Activated CD8-positive, alpha-beta memory T cell treated with anti-CD3 and anti-CD28 coated beads, Interleukin-2, amount 10 ng/mL, durations not matched to agents 7 days and 5 days (primary cell): ENCODE measurements at places on chromosomes 5 and 9.

DNA sequence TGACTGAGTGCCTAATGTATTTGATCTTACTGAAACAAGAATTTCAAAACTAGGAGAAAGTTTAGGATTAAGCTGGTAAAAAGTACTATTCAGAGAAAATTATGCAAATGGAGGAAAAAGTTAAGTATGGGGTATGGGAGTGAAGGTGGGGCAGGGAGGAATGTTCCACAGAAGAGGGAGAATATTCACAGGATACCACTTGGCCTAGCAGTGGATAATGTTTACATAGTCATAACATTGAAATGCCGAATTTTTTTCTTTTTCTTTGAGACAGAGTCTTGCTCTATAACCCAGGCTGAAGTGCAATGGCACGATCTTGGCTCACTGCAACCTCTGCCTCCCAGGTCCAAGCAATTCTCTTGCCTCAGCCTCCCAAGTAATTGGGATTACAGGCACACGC is 61.2 kb upstream of the LMNB1 start:
- no peak for DNase-seq

DNA sequence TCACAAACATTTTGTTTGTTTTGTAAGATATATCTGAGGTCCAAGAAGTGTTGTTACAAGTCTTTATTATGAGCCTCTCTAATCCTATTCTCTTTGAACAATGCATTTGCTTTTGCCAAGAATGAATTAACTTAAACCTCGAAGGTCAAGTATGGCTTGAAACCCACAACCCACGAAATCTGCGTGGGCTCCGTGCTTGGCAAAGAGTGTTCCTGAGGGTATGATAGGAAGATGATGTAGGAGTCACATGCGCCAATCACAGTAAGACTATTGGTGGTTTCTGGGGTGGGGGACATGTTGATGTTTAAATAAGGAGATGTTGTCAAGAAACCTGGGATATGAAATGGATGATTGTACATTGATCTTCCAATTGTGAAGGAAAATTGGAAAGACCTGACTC is 330.8 kb upstream of the RFX3 start:
- no peak for DNase-seq

- no peak for DNase-seq
Measured at GRCh38 chr9:6669881-6670280, 24.4 kb upstream of the GLDC start.

DNA sequence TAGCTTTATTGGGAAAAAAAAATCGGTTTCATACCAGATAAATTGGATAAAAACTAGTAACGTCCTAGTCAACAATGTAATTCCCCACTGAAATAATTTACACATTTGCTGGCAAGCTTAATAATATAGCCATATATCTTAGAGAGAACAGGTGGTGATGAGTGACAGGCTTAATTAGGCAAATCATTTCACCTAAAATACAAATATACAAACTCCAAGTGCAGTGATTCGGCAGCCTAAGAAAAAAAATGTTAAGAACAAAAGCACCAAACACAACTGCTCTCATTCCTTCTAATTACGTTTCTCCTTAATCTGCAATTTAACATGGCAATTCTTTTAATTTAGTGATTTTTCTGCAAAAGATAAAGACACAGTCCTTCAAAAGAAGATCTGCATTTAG is 56.0 kb upstream of the SLC25A51 start:
- no peak for DNase-seq

DNA sequence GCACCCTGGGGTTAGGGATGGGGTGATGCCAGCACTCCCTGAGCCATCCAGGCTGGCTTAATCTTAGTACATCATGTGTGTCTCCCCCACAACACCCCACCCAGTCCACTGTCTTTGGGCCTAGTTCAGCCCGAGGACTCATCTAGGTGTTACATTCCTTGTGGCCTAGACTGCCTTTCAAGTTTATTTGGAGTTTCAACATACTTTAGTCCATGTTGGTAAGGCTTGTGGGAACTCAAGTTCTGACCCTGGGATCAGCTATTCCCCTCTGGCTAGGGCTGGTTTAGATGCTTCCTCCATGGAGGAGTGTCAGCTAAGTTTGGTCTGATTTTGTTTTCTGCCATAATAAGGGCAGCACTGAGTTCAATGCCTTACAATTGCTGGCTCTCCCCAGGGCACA is 302.4 kb downstream of the SMARCA2 start:
- no peak for DNase-seq

- DNase-seq: peak; percentile 56
Measured at GRCh38 chr5:157076558-157076957, 17.6 kb upstream of the HAVCR1 start.

DNA sequence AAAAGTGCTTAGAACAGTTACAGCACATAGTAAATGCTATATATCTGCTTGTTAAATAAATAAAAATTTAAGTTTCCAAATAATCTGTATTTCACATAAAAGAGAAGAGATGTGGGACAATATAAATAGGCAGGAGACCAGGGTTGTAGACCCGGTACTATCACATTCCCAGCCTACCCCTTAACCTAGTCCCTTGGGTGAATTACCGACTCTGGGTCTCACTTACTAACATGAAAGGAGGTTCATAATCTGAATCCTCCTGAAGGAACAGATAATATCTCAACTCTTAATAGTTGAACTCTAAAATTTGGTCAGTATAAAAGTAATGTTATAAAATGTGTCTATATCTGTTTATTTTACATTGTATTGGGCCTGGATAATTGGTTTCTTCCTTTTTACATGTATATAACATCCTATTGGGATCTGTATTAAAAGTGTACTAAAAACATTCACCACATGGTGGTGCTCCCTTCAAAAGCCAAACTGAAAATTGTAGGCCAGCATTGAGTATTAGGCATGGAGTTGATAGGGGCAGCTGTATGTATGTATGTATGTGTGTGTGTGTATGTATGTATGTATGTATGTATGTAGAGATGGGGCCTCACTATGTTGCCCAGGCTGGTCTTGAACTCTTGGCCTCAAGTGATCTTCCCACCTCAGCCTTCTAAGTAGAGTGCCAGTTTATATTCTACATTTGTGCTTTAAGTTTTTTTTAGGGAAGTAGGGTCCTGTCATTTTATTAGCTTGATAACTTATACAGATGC is 64.2 kb upstream of the ABL1 start:
- DNase-seq: no peak

GRCh38 chr5:77133061-77133758 is 46.1 kb upstream of the ZBED3 start:
- no peak for DNase-seq

DNA sequence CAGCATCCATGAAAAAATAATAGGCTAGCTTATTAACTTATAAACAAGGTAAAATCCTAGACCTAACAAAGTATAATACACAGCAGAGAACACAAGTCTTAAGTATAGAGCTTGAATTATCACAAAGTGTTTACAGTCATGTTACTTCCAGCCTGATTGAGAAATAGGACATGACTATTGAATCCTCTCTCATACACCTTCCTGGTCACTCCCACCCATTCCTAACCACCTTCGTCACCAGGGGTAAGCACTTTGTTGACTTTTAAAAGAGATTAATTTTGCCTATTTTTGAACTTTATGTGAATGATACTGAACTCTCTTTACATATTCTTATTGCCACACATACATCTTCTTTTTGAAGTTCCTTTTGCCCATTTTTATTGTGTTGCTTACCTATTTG is 325.8 kb downstream of the PJA2 start:
- no peak for DNase-seq

DNA sequence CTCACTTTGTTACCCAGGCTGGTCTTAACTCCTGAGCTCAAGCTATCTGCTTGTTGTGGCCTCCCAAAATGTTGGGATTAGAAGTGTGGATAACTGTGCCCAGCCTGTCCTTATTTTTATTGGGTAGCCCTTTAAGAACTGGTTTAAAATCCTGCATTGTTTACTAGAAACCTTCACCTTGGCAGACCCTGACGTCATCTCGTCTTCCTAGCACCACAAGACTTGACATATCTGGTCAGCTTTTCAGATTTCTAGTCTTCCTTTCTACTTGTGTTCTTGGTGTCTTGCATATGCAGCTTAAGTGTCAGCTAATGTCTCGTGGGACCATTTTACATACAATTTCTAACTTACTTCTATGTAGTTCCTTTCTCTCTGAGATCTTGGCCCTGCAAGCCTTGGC is 258.9 kb downstream of the IZUMO3 start:
- DNase-seq: no peak

- DNase-seq: no peak
Measured at GRCh38 chr9:77514886-77515711, 133.0 kb downstream of the GNA14 start.

DNA sequence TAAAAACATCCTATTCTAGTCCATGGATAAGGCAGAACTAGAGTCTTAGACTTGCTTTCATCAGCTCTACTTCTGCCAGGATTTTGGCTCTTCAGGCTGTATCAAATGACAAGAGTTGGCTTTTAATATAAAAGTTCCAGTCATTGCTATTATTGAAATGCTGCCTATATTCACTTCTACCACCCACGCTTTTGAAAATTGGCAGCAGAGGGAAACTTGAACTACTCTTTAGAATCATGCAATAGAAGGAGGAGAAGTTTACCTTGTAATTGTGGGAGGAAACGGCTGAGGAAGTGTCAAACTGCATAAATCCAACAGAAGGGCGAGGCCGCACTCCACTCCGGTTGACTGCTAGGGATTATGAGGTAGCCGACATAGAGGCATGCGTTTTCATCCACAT is 122.6 kb upstream of the BASP1 start:
- no peak for DNase-seq

- DNase-seq: no peak
Measured at GRCh38 chr5:134133188-134133994, 18.9 kb downstream of the TCF7 start.

- DNase-seq: no peak
Measured at GRCh38 chr5:68192679-68193060, 22.9 kb upstream of the PIK3R1 start.

GRCh38 chr5:122561209-122561608 is 213.7 kb upstream of the SNX2 start:
- DNase-seq: no peak

DNA sequence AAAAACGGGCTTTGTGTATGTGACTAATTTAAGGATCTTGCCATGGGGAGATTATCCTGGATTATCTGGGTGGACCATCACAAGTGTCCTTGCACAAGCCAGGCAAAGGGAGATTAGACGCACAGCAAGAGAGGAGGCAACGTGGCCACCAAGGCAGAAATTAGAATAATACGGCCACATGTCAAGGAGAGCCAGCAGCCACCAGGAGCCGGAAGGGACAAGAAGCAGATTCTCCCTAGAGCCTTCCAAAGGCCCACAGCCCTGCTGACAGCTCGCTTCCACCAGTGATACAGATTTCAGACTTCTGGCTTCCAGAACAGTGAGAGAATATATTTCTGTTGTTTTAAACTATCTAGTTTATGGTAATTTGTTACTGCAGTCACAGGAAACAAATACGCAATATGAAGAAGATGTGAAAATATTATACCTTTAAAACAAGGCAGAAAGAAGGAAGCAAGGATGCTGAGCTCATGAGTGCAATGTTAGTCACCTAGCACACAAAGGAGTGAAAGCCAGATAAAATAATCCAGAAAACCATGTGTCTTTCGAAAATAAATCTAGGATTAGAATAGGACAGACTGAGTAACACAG is 28.7 kb upstream of the F2RL1 start:
- no peak for DNase-seq

- no peak for DNase-seq
Measured at GRCh38 chr5:126984632-126985031, 45.7 kb downstream of the MARCHF3 start.

- DNase-seq: no peak
Measured at GRCh38 chr9:5873439-5873838, 17.2 kb upstream of the MLANA start.

DNA sequence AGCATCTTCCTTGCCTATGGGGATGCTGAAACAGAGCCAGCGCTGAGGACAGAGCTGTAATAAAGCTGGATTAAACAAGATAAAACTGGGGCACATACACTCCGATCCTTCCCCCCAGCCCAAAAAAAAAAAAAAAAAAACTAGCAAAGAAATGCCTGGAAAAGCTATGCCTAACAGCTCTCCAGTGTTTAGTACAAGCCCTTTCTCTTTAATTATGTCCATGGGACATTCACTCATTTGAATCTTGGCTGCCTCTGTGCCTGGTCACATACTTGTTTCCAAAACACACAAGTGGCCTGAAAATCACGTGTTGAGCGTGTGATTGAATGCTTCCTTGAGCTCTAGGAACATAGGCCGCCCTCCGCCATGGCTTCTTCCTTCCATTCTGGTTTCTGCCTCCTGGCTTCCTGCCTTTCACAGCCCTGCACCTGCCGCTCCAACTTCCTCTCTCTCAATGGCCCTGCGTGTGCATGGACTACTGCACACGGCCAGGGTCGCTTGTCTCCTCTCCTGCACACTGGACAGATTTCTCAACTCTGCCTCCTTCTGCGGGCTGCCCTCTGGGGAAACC is 111.0 kb upstream of the RETREG1 start:
- DNase-seq: no peak

- no peak for DNase-seq
Measured at GRCh38 chr9:15746905-15747304, 194.1 kb downstream of the CCDC171 start.
